ENCODE measurements at places on chromosomes 3 and 15. TPM values are rescaled to one million over a fixed set of nuclear protein-coding genes. Genes with fewer than 3 reads are reported as not detected.

Gene GOLGA8J
- total RNA-seq = 0.11 TPM

DNA sequence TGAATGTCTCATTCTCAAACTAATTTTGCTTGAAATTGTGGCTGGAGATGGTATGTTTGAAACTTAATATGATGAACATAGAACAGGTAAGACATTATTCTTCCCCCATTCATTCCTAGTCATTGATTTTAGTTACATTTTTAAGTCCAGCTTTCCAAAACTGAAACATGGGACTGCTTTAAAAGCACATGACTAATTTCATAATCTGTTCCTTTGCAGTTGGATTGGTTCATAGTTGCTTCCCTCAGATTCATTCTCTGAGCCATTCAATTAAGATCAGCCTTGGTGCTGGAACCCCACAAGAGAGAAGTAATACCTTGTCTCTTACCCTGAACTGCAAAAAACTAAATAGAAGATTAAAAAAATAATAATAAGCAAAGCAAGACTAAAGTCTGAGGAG lies 87.5 kb upstream of the TGFBR2 start:
- DNase-seq = no peak

- DNase-seq = no peak
Measured at GRCh38 chr3:146306656-146307455, 56.0 kb upstream of the PLSCR4 start.

Gene CLN6
- 73.8 TPM for total RNA-seq

Gene CYP8B1
- total RNA-seq = not detected

DNA sequence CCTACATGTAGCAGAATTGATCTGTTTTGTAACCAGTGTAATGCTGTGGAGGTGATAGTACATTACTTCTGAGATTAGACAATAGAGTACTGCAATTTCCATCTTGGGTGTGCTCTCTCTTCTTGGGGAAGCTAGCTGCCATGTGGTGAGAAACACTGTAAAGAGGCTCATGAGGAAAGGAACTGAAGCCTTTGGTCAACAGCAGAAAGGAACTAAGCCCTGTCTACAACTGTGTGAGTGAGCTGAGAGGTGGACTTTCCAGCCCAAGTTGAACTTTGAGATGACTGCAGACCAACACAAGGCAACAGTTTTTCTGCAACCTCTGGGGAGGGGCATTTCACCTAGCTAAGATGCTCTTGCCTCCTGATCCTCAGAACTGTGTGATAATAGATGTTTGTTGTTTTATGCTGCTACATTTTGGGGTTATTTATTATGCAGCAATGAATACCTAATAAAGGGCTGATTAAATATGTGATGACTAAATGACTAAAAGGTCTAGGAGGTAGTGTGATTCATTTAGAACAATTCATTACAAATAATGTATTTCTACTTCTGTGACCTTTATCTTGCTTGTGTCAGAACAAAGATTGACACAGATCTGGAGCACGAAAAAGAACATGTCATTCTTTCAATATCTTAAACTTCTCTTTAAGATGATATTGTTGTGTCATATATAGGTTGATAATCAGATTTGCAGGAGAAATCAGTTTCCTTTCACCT lies 121.6 kb upstream of the THRB start:
- no peak for DNase-seq

DNA sequence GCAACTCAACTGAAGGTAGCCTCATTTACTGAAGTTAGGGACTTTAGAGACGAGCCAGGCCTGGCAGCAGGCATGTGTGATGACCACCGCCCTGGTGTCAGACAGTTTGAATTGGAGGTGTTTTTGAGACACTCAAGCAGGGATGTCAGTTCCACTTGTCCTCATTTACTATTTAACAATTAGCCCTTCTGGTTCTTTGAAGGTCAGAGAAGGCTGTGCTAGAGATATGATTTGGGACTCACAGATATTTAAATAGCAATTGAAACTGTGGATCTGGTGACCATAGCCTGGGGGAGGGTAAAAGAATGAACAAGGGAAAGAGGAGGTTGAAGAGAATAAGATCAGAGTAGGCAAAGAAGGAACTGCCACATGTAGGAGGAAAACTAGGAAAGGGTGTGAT lies 74.6 kb downstream of the REC114 start:
- no peak for DNase-seq

- no peak for DNase-seq
Measured at GRCh38 chr3:163622384-163622783, 1455.9 kb downstream of the SI start.

- DNase-seq = no peak
Measured at GRCh38 chr3:157467200-157467599, 30.6 kb downstream of the PTX3 start.
